ENCODE measurements at places on chromosomes 6 and 20. TPM values are rescaled to one million over a fixed set of nuclear protein-coding genes. Genes with fewer than 3 reads are reported as not detected.

TRPC4AP gene
- 65.4 TPM for total RNA-seq

BPIFB4 gene
- total RNA-seq, result not detected

PDSS2 gene
- 9.8 TPM for total RNA-seq

SPAG4 gene
- total RNA-seq, result 0.91 TPM

TRIM15 gene
- total RNA-seq, result not detected

ZNF322 gene
- total RNA-seq, result 9.7 TPM
